ENCODE measurements at places on chromosomes 2 and 18.

- no peak for DNase-seq
Observed at GRCh38 chr18:10523544-10523943, 2.3 kb upstream of the NAPG start.

GRCh38 chr2:127094509-127095366, 12.2 kb downstream of the BIN1 start:
- no peak for DNase-seq

DNA sequence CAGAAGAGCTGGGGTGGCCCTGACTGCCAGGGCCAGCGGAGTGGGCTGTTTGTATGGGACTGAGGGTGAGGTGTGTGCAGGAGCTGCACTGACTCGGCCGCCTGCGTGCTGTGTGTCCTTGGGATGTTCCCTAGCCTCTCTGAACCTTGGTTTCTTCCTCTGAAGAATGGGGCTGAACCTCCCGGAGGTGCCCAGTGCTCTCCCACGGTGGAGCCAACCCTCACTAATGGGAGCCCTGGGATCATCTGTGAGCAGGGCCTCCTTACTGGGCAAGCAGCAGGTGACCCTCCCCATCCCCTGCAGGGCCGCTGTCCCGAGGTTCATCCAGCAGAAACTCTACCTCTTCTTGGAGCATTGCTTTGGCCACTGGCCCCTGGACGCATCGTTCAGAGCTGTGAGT, 11.7 kb upstream of the CCDC74A start:
- no peak for DNase-seq

DNA sequence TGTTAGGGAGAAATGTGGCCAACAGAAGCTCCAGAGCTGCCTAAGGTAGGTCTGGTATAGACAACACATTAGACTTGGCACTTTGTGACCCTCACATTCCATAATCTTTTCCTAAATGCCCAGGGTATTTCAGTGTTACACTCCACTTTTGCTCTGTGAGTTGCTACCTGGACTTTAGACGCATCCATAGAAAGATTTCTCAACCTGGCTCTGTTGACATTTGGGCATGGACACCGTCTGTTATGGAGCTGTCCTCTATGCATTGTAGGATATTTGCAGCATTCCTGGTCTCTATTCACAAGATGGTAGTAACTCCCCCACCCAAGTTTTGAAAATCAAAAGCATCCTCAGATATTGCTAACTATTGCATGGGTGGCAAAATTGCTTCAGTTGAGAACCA, 136.5 kb upstream of the NETO1 start:
- DNase-seq: no peak

GRCh38 chr2:188042412-188042811, 249.3 kb upstream of the GULP1 start:
- no peak for DNase-seq

GRCh38 chr2:153213022-153213421, 265.5 kb downstream of the RPRM start:
- DNase-seq: no peak

- no peak for DNase-seq
Observed at GRCh38 chr2:233399306-233400225, 45.3 kb downstream of the DGKD start.

DNA sequence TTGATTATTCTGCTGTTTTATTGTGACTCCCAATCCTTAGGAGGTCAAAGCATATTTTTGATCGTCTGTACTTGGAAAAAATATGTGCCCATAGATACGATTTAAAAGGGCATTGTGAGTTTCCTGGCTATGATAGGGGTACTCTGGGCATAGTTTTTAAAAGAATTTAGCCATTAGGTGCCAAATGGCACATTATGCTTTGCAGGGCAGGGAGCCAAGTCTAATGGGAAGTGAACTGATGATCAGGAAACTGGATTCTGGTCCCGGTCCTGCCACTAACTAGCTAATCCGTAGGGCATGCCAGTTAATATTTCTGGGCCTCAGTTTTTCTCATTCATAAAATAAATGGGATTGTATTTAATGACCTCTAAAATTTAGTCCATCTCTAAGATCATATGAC, 189.3 kb downstream of the LTBP1 start:
- no peak for DNase-seq

GRCh38 chr18:50590593-50590992, 30.7 kb downstream of the MAPK4 start:
- no peak for DNase-seq

GRCh38 chr18:45974088-45974536, 7.0 kb upstream of the EPG5 start:
- DNase-seq: peak; percentile 43

- no peak for DNase-seq
Observed at GRCh38 chr2:6887751-6888192, 10.2 kb downstream of the RSAD2 start.

GRCh38 chr2:144510294-144510991, 9.5 kb downstream of the ZEB2 start:
- peak; percentile 13 for DNase-seq

DNA sequence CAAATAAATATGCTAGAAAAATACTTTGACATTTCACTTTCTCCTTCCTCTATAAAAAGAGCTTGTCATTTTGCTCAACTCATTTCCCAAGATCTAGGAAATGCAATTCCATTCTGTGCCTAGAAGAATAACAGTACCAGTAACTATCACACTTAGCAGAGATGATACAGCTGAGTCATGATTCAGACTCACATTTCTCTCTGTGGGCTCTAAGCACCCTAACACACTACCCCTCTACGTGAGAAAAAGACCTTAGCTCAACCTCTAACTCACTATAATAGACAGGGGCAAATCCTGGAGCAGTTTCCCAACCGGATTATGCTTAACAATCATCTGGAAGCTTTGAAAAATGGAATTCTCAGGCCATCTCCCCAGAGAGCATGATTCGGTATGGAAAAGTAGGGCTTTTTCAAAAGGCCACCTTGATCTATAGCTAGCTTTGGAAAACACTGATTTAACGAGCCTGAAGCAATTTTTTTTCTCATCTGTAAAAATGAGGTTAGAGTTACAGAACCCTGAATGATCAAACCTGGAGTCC, 1312.3 kb upstream of the PIK3C3 start:
- no peak for DNase-seq

DNA sequence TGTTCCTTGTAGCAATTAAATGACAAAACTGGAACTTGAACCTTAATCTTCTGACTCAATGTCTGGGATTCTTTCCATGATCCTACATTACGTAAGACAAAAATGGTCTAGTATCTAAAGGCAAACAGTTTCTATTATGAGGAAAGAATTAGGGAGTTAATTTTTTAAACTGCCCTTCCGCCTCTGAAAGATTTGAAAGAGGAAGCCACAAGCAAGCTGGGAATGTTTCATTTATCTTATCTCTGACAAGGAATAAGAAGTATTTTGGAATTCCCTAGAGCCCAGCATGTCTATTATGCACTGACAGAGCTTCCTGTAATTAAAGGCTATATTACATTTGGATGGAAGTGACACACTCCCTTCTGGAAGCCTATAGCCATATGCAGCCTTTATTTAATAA, 558.8 kb upstream of the CDH2 start:
- no peak for DNase-seq

DNA sequence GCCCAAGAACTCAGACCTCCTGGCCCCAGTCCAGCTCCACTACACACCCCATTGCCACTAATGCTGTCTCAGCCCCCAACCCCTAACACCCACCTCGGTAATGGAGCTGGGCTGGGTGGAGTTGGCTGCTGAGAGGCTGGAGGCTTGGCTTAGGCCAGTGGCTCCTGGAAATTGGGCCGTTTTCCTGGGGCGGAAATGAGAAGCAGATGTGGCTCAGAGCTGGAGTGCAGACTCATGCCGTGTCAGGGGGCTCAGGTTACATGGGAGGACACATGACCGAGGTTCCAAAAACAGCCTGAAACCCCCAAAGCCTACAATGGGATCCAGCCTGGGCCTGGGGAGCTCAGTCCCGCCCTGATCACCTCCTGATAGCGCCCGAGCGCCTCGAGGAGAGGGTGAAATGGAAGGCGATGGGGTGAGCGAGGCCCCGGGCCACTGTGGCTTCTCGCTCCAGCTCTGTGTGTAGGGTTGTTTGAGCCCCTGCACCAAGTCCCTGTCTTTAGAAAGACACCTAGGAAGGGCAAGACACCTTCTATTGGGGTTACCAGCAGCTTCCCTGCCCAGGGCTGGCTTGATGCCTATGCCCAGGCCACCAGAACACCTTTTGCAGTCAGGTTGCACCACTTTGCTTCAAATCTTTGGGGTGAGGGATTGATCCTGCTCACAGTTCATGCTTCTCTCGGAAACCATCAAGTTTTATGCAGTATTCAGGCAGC, 175.7 kb upstream of the HAAO start:
- DNase-seq: no peak
